ENCODE measurements at places on chromosomes 7 and 10.
A peak's percentile ranks its signal among the peaks of the same experiment; 100 is the strongest.

- no peak for DNase-seq
These were observed 50.4 kb downstream of the CFAP46 start for GRCh38 chr10:132892004-132892403.

DNA sequence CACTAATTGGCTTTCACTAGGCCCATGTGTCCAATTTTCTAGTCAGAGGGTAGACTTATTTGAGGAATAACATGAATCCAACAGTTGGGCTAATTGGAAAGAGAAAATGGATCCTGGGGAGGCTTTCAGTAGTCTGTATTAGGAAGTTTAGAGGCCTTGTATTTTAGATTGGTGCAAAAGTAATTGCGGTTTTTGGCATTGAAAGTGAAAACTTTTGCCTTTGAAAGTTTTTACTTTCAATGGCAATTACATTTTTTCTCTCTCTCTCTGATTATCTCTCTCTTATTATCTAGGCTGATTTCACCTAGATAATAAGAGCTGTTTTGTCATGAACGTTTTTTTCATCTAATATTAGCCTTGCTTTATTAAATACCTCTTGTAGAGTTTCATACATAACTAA is 981.7 kb downstream of the REEP3 start:
- DNase-seq = no peak

GRCh38 chr7:83355143-83355542 is 192.5 kb upstream of the PCLO start:
- DNase-seq = no peak

DNA sequence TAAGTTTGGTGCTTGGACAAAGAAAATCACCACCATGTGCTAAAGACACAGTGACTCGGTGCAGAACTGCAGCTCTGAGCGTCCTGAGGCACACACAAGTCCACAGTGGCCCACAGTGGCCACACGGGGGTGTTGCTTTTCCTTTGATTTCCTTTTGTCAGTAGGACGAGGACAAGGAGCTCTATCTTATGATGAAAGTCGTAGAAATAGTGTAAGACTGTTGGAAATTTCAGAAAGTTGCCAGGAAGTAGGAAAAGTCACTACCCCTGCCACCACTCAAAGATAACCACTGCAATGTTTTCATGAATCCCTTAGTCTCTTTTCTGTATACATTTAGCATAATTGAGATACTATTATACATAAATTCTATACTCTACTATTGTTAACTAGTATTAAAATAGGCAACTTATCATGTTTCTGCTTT is 146.0 kb downstream of the TNS3 start:
- no peak for DNase-seq

DNA sequence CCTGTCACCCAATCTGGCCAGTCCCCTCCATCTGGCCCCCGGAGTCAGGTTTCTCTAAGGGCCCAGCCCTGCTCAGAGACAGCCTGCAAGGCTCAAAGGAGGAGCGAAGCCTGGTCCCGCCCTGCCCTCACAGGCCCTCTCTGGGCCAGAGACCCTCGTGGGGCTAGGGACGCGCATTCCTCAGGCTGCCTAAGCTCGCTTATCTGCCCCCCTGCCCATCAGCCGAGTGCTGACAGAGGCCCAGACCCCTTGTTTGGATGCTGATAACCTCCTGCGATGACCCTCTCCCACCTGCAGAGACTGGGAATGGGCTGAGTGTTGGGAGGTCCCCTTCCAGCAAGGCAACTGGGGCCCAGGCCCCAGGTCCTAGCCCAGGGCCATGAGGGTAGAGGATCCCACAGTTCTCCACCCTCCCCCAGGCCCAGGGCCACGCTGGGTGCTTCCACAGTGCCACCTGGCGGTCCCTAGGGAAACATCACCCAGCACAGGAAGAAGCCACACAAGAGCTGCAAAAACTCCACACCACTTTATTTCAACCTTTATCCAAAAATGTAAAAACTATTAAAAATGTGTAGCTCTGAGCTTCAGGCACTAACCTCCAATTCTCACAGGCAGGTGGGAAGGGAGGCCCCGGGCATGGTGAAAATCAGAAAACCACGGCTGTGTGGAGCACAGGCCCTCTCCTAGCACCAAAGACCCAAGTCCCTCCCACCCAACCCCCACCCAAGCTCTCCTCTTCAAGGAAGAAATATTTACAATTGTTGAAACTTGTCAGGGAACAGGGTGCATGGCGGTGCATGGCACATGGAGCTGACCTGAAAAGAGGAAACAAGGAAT is 2.2 kb downstream of the NPM3 start:
- peak; percentile 86 for DNase-seq

DNA sequence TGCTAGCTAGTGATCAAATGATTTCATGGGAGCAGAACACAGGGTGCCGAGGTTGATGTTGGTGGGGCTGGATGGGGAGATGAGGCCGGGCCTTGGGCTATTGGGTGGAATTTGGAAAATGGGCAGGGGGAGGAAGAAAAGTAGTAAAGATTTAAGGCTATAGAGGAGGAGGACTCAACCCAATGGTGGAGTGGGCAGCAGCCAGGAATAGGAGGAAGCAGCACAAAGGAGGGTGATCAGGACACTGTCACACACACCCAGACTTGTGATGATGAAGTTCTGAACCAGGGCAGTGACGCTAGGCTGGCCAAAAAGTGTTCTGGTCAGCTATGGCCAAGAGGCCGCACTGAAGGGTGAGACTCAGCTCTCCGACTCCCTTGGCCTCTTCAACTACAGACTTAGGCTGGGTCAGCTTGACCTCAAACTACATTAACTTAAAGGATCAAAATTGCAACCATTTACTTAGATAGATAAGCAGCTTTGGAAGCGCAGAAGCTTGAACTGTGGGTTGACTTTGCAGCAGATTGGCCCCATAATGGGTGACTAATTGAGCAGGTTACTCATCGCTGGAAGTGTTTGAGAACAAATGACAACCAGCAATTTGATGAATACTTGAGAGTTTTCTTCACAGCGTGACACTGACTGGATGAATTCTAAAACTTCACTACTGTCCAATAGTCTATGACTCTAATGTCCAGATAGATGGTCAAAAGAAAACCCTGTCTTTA is 29.4 kb upstream of the GPR26 start:
- no peak for DNase-seq

- DNase-seq = peak; percentile 68
These were observed 82.4 kb upstream of the NME8 start for GRCh38 chr7:37765872-37766525.

DNA sequence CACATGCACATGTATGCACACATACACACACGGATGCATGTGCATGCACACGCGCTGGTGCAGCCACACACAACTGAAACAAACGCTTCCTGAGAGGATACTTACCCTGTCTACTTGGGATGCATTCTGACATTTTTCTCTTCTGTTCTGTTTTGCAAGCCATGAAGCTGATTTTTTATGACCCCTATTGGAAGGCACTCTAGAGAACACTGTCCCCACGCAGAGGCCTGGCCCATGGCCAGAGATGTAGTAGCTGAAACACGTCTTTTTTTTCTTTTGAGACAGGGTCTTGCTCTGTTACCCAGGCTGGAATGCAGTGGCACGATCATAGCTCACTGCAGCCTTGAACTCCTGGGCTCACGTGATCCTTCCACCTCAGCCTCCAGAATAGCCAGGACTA is 47.9 kb downstream of the VWA2 start:
- DNase-seq = no peak

DNA sequence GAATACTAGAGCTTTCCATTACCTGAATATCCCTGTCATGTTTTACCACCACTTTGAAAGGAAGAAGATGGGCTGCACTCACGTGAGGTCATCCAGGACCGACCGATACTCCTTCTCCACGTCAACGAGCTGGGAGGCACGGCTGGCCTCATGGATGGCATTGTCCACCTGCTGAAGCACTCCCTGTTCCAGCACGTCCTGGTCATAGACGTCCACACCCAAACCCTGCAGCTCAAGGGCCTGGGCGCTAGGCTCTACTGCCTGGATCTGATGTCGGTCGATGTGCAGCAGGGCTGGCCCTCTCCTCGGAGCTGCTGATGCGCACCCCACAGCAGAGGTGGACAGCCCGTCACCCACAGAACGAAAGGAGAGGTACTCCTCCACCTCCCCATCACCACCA is 6.5 kb downstream of the ERCC6 start:
- no peak for DNase-seq

- no peak for DNase-seq
These were observed 20.3 kb downstream of the STARD3NL start for GRCh38 chr7:38198366-38198765.

- no peak for DNase-seq
These were observed 203.2 kb upstream of the SEMA3E start for GRCh38 chr7:83852136-83852535.

DNA sequence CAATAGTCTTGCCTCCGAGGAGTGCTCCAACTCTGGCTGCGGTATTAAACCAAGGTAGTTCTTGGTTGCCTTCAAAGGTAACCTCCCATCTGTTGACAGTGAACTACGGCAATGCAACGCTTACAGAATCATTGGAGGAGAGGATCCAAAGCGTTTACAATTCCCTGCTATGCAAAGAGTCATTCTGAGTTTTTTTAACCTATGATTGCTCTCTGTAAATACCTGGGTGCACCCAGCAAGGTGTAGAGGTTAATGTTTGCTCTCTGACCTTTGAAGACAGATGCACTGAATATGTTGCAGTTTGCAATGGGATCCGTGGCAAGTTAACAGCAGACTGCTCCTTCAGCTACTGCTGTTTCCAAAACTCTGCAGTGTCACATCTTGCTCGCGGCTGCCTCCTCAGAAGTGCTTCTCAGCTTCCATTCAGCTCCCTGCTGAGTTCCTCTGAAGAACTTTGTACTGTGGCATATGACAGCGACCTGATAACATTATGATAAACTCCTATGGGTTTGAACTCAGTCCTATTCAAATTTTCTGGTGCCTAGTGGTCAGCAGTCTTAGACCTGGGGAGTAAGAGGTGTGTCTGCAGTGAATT is 29.0 kb downstream of the KIAA1217 start:
- DNase-seq = no peak

DNA sequence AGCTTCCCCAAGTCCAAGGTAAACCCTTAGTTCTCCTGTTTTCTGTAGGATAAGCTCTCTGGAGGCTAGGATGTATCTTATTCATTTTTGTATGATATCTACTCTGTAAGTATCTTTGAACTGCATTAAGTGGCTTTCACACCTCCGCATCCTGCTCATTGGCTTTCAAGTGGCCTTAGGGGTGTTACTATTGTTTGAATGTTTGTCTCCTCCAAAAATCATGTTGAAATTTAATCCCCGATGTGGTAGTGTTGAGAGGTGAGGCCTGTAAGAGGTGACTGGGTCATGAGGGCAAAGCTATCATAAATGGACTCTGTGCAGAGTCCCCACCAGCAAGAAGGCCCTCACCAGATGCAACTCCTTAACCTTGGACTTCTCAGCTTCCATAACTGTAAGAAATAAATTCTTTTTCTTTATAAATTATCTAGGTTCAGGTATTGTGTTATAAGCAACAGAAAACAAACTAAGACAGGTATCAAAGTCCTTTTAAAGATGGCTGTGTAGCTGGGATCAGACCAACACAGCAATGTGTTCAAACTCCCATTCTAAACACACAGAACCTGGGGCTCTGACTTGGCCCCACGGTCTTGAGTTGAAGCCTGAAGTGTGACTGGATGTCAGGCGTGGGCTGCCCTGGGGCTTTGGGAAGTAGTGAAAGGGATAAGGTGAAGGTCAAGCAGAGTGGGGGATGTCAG is 25.9 kb downstream of the TBXAS1 start:
- no peak for DNase-seq

- no peak for DNase-seq
These were observed 109.1 kb downstream of the DNAJB6 start for GRCh38 chr7:157445956-157446295.

- no peak for DNase-seq
These were observed 53.4 kb downstream of the MYL10 start for GRCh38 chr7:101575721-101576120.

DNA sequence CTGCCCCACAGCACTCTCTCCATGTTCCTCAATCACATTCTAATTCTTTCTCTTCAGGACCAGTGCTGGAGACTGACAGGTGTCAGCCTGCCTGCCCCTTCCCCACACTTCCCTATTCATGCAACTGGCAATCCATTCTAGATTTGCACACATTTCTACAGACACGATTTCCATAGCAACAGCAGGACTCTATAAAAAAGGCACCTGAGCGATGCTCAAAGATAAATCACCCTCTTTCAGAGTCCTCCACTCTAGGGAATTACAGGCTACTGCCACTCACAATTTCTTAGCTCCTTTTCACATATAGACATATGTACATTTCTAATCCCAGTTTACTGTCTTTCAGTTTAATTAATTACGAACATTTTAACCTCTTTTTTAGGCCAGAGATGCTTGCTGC is 118.1 kb upstream of the ANKRD1 start:
- DNase-seq = no peak

- DNase-seq = no peak
These were observed 24.1 kb downstream of the RBM17 start for GRCh38 chr10:6112893-6113292.

- no peak for DNase-seq
These were observed 4.0 kb upstream of the CACNB2 start for GRCh38 chr10:18136073-18136791.

DNA sequence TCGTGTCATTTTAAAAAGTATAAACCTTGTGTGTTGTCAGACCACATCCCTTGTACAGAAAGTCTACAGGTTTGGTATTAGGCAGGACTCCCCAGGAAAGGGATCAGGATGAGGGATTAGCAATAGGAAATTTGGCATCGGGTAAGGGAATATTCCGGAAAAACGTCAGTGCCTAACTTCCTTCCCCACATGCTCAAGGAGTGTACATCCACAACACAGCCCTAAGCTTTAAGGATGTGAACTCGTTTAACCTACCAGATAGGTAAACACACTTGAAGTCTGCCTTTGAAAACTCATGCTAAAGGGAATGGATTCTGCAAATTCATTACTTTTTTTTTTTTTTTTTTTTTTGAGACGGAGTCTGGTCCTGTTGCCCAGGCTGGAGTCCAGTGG is 194.9 kb downstream of the SKIDA1 start:
- DNase-seq = no peak

DNA sequence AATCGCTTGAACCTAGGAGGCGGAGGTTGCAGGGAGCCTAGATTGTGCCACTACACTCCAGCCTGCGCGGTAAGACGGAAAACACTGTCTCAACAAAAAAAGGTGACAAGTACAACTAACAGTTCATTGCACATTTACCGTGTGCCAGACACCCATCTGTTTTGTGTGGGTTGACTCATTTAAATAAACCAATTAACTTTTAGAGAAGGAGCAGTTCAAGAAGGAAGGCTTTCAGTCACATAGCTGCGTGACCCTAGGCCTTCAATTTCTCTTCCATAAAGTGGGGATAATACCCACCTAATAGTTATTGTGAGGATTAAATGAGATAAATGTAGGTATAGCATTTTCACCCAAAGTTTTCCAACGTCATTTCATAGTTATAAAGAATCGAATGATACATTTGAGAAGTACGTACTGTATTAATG is 52.3 kb upstream of the KDM7A start:
- no peak for DNase-seq

GRCh38 chr7:112869111-112869774 is 79.0 kb upstream of the TMEM168 start:
- DNase-seq = peak; percentile 41

- DNase-seq = no peak
These were observed 41.3 kb downstream of the ARID5B start for GRCh38 chr10:61942604-61943461.

- no peak for DNase-seq
These were observed 516.7 kb downstream of the ADRA2A start for GRCh38 chr10:111593578-111593977.

GRCh38 chr10:117550599-117551329 is 8.2 kb downstream of the EMX2 start:
- DNase-seq = no peak
